ENCODE measurements at places on chromosomes 7 and 10.

- DNase-seq = no peak
These were observed 12.3 kb upstream of the C10orf71 start for GRCh38 chr10:49286686-49287085.

- no peak for DNase-seq
These were observed 362.8 kb upstream of the IGFBP3 start for GRCh38 chr7:46283852-46284251.

DNA sequence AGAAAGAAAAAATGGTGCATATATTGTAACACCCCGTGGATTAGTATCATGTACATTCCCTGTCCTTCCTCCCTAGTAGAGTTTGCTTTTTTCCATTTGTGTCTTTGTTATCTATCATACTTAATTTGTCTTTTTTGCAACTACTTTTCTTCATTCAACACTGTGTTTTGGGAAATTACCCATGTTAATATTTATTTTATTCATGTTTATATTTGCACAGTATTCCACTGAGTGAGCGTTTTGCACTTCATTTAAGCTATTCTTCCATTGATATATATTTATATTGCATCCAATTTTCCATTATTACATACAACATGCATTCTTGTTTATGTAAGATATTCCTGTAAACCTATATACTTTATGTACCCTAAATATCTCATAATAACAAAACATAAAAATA lies 57.6 kb upstream of the FAM171A1 start:
- DNase-seq = no peak

DNA sequence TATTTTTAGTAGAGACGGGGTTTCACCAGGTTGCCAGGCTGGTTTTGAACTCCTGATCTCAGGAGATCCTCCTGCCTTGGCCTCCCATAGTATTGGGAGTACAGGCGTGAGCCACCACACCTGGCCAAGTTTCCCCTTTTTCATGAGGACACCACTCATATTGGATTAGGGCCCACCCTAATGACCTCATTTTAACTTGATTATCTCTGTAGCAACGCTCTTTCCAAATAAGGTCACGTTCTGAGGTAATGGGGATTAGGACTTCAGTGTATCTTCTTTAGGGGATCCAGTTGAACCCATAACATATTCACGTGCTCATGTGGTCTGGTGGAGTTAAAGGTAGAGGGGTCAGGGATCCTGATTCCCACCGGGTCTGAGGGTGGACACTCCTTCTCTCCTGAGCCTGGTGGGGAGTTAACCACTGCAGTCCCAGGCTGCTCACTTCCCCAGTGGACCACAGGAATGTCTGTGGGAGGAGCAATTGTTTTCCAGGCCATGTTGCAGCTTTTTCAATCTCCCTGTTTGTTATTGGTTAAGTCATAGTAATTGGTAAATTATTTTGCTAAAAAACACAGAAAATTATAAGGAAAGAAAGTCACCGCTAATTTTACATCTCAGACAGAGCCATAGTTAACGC lies 130.5 kb downstream of the GRK5 start:
- DNase-seq = no peak

DNA sequence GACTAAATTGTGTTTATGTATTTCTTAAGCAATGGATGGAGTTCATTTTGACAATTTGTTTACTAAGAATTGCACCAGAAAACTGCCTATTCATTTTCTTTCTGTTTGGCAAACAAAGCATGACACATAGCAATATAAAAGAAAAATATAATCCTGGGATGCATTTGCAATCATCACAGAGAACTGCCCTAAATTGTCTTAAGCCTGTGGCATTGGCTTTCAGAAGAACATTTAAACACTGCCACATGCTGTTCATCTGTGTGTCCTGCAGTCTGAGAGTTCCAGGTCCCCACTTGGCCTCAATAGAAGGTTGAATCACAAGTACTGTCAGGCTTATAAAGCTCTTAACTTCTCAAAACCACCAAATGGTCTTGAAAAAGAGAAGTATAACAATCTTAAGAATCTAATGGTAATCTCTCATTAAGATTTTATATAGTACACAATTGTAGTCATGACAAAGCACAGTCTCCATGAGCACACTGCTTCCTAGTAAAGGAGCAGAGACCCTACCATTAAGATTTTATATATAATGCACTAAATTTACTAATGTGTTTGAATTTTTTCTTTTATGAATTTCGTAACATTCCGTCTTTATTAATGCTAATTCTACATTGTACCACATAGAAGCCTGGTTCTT lies 29.9 kb downstream of the RNLS start:
- DNase-seq = no peak

DNA sequence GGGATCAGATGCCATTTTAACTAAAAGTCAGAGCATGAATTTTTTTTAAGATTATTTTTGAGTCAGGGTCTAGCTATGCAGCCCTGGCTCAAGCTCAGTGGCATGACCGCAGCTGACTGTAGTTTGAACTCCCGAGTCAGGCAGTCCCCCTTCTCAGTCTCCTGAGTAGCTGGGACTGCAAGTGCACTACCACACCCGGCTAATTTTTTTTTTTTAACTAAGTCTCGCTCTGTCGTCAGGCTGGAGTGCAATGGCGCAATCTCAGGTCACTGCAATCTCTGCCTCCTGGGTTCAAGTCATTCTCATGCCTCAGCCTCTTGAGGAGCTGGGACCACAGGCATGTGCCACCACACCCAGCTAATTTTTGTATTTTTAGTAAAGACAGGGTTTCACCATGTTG lies 7.8 kb downstream of the TAS2R41 start:
- no peak for DNase-seq

DNA sequence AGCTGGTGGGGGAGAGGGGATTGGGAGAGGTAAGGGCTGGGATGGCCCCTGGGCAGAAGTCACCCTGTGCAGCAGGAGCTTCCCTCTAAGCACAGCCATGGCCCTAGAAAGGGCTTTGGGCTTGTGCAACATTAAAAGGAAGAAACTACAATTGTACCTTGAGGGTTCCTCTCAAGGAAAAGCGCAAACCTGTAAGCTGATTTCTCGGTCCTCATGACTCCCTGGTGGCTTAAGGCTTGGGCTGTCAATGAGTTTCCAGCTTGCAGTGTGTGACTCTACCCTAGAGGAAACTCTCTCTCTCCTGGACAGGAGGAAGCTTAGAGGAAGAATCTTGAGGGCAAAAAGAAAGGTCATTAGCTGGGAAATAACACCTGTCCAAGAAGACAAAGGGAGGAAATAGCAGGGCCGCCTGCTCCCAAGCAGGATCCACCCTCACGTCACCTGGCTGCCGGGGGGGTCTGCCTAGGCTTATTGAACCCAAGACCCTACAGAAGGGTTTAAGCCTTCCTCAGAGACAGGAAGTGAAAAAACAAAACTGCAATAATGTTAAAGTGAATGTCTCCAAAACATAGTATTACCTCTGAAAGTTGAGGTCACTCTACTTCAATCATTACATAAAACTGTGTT lies 112.5 kb downstream of the WDR11 start:
- no peak for DNase-seq

DNA sequence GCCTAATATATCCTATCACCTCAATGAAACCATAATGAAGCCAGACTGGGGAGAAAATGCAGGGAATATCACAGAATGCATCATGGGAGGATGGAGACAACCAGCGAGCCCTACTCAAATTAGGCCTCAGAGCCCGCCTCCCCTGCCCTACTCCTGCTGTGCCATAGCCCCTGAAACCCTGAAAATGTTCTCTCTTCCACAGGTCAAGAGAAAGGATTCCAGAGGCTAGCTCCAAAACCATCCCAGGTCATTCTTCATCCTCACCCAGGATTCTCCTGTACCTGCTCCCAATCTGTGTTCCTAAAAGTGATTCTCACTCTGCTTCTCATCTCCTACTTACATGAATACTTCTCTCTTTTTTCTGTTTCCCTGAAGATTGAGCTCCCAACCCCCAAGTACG lies 31.5 kb downstream of the PRSS2 start:
- no peak for DNase-seq

DNA sequence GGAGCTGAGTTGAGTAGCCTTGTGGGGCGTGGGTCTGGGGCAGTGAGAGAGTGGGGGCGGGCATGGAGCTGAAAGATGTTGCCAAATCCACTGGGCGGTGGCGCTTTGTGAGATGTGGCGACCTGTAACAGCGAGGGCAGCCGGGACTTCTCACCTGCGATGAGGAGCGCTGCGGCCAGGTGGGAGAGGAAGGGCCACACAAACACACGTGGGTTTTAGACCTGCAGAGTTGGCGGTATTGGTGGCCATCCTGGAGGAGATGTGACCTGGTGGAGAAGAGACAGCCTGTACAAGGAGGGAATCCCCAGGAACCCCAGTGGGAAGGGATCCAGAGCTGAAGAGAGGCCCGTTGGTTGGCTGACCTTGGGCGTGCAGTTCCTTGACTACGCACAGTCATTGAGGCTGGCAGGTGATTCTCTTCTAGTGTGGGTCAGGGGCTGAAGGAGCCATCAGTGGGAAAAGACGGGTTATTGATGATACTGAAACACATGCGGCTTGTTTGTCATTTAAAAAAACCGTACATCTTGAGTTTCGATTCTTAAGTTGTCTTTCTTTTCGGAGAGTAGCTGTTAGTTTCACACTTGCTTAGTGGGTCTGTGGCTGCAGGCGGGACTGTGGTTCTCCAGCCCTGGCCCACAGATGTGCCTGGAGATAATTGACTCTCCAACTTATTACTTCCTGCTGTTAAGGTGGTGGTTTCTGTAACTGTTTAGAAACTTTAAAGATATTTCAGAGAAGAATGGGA lies 2.4 kb downstream of the CHST12 start:
- DNase-seq = peak; percentile 41

- DNase-seq = no peak
These were observed 92.4 kb downstream of the HYCC1 start for GRCh38 chr7:22921386-22922086.

- DNase-seq = no peak
These were observed 87.0 kb downstream of the ADK start for GRCh38 chr10:74238031-74238431.

- no peak for DNase-seq
These were observed 64.1 kb downstream of the LYZL2 start for GRCh38 chr10:30565449-30565848.

GRCh38 chr10:91907914-91908336 lies 1.4 kb downstream of the FGFBP3 start:
- no peak for DNase-seq

DNA sequence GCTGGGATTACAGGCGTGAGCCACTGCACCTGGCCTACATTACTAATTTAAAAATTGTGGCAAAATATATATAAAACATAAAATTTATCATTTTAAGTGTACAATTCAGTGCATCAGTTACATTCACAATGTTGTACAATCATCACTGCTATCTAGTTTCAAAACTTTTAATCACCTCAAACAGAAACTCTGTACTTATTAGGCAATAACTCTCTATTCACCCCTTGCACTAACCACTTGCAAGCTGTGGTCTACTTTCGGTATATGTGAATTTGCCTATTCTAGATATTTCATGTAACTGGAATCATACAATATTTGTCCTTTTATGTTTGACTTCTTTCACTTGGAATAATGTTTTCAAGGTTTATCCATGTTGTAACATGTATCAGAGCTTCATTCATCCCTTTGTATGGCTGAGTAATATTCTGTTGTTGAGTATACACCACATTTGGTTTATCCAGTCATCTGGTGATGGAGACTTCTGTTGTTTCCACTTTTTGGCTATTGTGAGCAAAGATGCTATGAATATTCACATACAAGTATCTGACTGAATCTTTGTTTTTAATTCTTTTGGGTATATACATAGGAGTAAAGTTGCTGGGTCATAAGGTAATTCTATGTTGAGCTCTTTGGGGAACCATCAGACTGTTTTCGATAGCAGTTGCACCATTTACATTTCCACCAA lies 14.3 kb upstream of the ELOVL3 start:
- no peak for DNase-seq

- DNase-seq = no peak
These were observed 597.6 kb downstream of the PARD3 start for GRCh38 chr10:34217524-34217923.

GRCh38 chr10:5076615-5077014 lies 17.6 kb upstream of the AKR1C3 start:
- no peak for DNase-seq

GRCh38 chr10:104581884-104582601 lies 59.0 kb upstream of the SORCS3 start:
- no peak for DNase-seq

GRCh38 chr10:101311185-101312066 lies 42.5 kb upstream of the BTRC start:
- no peak for DNase-seq

- no peak for DNase-seq
These were observed 124.1 kb downstream of the MAD1L1 start for GRCh38 chr7:2108501-2109250.

DNA sequence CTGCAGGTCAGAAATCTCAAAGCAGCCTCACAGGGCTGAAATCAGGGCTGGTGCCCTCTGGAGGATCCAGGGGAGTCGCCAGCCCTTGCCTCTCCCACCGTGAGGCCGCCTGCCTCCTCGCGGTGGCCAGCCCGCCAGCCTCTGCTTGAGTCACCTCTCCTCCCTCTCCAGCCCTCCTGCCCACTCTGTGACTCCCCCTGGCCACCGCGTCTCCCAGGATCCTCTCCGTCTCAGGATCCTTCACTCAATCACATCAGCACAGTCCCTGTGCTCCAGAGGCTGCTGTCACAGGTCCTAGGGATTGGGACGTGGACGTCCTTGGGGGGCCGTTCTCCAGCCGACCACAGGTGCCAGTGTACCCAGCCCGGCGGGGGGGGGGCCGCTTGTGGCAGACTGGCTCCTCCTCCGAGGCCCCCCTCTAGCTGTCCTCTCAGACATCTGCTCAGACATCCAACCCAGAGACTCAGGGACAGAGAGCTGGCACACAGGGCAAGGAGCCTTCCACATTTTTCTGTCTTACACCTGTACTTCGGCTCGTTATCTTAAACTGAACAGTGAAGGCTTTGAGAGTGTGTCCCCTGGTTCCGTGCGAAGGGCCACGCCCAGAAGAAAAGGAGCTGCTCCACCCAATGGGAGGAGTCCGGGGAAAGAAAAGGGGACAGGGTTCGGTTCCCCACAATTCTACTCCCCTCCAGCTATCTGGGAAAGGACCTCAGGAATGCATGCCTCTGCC lies 9.4 kb upstream of the PPP2R2D start:
- no peak for DNase-seq

- DNase-seq = no peak
These were observed 73.7 kb upstream of the PPIF start for GRCh38 chr10:79273604-79274003.

- no peak for DNase-seq
These were observed 75.0 kb downstream of the VPS50 start for GRCh38 chr7:93307131-93307660.

DNA sequence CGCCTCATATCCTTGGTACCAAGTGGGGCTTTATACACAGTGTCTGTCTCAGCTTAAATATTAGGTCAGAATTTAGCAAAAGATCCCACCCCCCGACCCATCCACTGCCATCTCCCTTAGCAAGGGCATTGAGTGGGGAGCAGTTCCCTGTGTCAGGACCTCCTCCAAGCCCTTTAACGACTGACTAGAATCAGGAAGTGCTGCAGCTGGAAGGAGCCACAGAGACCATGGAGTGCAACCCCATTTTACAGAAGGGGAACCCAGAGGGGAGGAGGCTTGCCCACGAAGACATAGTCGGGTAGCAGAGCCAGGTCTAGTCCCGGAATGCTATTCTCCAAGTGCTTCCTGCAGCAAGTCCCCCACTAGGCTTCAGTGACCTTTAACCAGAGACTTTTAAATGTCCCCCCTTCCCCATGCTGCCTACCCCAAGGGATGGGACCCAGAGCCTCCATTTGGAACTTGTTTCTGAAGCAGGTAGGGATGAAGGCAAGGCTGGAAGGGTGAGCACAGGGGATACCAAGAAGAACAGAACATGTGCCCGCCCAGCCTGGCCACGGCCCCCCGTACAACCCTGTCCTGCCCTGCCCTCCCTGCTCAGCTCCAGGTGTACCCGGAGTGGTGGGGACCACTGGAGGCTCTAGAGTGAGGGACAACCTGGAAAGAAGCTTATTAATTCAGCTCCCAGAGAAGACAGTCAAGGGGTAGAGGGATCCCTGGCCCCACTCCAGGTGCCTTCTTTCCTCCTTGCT lies 41.3 kb downstream of the C10orf105 start:
- DNase-seq = no peak
